ENCODE measurements at places on chromosomes 6 and 20.

DNA sequence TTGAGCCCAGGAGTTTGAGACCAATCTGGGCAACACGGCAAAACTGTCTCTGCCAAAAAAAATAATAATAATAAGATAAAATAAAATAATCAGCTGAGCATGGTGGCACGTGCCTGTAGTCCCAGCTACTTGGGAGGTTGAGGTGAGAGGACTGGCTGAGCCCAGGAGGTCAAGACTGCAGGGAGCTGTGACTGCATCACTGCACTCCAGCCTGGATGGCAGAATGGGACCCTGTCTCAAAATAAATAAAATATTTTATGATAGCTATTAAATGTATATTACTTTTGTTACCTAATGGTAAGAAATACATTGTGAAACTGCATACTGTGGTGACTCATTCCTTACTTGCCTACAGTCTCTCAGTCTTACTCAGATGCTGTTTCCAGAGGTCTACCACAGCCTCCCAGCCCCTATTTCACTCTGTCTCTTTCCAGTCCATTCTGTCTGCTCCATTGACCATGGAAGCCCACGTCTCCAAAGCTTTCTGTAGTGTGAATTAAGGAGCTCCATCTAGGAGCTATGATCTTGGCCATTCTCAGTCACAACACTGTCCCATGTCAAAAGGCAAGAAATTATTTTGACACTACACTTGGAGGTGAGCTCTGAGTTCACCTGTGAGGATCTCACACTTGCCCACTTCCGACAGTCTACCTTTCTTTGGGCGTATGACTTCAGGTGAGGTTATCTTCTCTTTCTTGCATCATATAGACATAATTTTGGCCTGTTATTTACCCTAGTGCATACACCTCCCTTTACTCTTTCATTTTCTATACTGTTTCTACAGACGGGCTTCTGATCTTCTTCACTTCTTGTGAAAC, 22.4 kb upstream of the SNX9 start:
- DNase-seq, result peak; percentile 56

GRCh38 chr20:16066571-16066970, 506.7 kb downstream of the KIF16B start:
- DNase-seq, result no peak

DNA sequence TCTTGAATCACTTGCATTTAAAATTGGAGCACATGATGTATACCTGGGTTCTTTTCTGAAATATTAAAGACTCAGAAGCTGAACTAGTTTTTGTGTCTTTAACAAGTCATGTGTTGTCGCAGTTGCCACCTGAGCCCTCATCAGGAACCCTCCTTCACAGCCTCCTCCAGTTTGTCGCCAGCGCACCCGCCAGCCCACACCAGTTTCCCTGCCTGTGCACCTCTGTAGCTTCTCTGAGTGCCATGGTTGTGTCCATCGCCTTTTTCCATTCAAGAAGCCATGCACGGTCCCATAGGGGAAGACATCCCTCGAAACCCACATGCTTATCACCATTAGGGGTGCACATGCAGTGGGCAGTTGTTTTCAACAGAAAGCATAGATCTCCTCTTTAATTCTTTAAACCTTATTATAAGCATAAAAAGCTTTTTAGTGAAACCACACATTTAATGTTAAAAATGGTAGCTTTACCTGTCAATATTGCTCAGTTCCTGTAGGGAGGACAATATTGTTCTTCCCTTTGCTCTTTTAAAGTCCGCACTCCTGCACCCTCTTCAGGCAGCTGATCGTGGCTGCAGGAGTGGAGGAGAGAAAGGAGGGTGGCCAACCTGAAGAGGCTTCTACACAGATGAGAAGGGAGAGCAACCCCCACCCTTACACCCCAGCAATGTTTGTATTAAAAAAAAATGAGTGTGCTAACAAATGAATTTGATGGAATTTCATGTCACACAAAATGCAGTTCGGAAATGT, 121.9 kb downstream of the CFAP61 start:
- no peak for DNase-seq

DNA sequence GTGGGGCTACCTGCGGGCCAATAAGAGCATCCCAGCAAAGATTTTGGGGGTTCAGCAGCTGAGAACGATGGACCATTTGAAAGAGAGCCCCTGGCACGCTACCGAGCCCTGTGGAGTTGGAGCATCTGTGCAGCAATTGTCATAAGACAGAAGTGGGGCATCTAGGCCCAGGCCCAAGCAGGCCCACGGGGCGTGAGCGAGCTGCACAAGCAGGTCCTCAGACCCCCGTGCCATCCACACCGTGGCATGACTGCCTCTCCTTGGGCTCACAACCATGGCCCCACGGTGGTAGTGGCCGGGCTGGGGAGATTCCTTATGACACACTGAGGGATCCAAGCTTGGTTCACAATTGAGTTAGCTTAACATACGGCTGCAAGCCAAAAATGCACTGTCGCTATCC, 103.3 kb upstream of the AGPAT4 start:
- DNase-seq, result no peak

DNA sequence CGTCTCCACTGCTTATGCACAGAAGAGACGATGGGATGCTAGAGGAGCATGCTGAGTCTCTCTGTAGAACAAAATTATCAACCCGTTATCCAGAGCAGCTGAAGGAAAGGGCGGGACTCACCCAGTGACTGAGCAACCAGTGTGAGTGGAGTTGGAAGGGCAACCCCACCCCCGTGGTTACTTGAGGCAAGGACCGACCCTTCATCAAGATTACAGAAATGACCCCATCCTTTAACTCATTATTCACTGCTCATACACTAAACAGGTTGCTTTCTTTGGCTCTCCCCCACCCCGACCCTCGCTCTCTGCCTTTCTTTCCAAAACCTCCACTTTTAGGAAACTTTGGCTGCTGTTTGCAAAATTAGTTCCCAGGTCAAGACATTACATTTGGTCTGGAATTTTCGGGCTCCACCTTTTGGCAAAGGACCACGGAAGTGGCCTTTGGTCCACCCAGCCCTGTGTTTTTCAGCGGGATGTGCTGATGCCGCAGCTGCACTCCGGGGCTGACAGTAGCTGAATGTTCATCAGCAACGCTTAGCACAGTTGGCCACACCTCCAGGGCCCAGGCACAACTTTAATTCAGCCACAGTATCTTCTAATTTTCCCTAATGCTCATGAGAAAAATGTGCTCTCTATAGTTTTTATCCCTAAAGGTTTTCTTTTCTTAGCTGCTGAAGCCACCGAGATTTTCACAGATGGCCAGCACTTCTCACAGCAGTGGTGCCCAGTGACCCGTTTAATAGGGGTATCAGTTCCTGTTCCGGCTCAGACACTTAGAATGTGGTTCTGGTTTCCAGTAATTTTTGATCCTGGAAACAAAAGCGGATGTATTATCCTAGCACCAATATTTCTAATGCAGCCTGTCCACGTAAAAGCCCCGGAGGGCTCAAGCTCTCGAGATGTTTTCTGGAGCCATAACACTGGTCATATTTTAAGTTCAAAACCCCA, 103.6 kb upstream of the NXT1 start:
- no peak for DNase-seq

- DNase-seq, result no peak
Observed at GRCh38 chr6:129859524-129859923, 1.6 kb downstream of the TMEM244 start.

GRCh38 chr20:10488534-10488933, 53.4 kb downstream of the SLX4IP start:
- no peak for DNase-seq

DNA sequence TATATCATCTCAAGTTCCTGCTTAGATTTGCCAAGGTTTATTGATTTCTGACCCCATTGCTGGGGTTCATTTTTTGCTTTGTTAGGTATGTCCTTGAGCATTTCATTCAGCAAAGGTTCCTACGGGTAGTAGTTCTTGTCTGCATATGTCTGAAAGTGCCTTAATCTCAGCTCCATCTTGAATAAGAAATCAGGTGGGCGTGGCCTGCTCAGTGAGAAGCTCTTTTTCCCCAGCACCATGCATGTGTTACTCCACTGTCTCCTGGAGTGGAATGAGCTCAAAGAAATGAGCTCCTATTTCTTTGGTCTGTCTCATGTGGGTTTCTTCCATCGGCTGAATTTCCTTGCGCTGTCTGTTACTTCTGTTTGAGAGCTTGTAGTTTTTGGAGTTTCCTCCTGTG, 201.9 kb downstream of the QKI start:
- no peak for DNase-seq

DNA sequence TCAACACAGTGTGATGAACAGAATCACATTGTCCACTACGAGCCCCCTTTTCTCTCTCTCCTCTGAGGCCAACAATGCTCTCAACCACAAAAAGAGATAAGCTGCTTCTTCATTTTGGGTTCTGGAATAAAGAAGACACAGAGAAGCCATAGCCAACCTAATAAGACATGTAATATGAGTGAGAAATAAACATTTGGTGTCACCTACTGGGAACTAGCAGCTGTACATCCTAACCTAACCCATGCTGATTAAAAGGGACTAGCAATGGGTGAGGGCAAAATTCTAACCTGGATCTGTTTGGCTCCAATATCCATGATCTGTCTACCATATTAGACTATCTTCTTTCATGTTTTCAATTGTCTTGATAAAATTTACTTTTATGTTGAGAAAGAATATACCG, 369.1 kb upstream of the MARCKS start:
- DNase-seq, result no peak

DNA sequence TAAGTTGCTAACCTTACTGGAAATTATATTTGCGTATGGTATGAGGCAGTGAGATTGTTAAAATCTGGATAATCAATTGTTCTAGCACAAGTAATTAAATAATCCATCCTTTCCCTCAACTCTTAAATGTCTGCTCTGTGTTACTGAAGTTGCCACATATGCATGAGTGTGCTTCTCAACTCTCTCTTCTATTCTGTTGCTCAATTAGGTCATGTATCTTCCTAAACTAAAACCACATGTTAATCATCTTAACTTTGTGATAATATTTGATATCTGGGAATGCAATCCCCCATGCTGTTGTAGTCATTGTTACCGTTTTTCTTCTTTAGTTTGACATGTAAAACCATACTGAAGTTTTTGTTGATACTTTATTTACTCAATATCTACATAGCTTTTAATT, 63.5 kb upstream of the STMND1 start:
- no peak for DNase-seq

DNA sequence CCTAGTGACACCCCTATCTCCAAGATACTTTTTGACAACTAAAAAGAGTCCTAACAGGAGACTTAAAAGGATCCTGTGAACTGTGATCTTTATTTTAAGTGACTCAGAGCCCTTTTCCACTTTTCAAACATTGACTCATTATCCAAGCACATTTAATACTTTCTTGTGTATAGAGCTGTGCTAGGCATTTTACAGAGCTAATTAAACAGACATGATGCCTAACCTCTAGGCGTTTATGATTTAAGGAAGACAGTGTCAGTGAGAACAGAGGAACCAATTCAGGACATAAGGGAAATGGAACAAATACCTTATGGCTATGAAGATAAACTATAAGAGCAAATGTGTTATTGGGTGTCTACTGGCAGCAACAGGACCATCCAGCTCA, 282.6 kb downstream of the TPBG start:
- no peak for DNase-seq

DNA sequence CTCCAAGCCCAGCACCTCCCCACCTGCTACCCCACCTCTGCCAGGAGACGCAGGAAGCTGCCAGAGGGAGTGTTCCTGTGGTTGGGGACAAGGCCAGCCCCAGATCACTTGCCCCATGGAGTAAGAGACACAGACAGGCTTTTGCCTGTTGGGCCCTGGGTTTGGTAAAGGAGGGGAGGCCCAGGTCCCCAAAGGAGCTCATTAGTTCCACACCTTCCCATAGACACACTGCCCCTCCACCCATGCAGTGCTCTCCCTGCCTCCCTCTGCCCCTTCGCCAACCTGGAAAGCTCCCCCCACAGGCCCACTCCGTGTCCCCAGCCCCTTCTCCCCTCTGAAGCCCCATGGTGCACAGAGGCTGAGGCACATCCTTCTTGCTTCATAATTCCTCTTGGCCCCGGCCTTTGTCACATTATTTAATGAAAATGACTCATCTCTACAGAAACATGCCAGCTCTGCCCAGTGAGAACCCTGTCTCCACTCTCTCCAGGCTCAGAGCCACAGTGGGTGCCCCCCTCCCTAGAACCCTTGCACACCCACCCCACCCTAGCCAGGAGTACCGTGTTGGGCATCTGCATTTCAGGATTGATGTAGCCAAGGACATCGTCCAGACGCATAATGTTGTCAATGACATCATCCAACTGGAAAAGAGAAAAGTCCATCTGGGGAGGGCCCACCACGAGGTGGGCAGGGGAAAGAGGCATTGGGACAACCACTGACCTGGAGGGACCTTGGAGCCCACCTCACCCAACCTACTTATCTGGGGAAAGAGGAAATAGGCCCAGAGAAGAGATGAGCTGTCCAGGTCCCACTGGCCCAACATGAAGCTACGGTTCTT, 46.0 kb downstream of the TFEB start:
- DNase-seq, result no peak

GRCh38 chr6:40933864-40934263, 105.2 kb downstream of the UNC5CL start:
- no peak for DNase-seq

GRCh38 chr6:25478973-25479372, 173.0 kb upstream of the SCGN start:
- DNase-seq, result no peak

GRCh38 chr20:5844063-5844681, 94.0 kb downstream of the SHLD1 start:
- peak; percentile 73 for DNase-seq

DNA sequence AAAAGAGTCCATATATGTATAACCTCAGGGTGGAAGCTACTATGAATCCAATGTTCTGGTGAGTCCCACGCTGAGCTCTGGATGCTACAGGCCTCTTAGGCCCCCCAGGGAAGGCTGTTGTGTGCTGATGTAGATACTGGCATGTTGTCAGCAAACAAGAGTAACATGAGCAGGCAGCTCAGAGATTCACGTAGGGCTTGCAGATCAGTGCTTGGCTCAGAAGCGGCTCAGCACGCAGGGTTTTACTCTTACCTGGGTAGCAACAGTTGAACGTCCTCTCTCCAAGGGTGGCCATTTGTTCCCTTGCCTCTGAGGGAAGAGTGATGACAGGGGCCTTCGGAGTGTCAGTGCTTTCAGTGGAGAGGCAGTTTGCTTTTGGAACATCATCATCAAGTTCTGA, 93.4 kb downstream of the ZFP64 start:
- DNase-seq, result no peak

DNA sequence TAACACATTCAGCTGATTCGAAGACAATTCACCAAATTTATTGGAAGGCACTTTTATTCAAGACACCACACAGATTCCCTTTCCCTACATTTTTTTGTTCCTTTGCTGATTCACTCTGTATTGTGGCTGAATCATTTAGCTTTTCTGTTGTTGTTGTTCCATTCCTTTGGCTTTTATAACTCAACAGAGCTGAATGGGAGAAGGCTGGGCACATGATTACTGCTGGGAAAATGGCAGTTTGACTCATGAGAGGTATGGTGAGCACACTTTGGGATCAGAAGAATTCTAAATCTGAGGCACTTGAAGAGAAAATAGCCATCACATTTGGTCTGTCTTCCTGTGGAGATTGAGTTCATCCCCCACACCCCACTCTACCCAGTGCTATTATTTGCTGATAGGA, 15.7 kb upstream of the SAYSD1 start:
- no peak for DNase-seq

- no peak for DNase-seq
Observed at GRCh38 chr6:35469751-35470662, 1.8 kb downstream of the RPL10A start.

- DNase-seq, result no peak
Observed at GRCh38 chr6:134676307-134677281, 273.3 kb downstream of the ALDH8A1 start.

All from activated CD4-positive, alpha-beta memory T cell treated with anti-CD3 and anti-CD28 coated beads, Interleukin-2, amount 10 ng/mL, durations not matched to agents 7 days and 5 days (primary cell).